Stimulated activated CD4-positive, alpha-beta T cell treated with anti-CD3 and anti-CD28 coated beads, TNF-alpha, amount 100 ng/mL, for 1 hour (primary cell): ENCODE measurements at places on chromosomes 7 and 10.

GRCh38 chr7:22350466-22351328, 6.3 kb downstream of the RAPGEF5 start:
- DNase-seq, result no peak

DNA sequence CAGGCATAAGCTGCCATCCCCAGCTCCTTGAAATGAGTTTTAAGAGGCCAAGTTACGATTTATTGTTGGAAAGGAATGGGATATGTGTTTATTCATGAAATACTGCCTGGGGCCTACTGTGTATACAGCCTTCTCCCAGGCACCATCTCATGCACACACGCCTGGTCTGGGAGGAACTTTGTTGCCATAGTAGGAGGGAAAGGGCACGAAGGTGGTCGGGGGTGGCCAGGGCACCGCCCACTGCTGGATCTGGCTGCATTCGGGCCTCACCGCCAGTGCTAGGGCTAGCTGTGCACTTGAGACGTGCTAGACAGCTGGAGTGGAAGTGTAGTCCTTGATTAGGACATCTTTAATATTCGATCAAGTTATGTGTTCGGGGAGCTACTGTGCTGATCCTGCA, 84.0 kb downstream of the UBE3C start:
- no peak for DNase-seq

DNA sequence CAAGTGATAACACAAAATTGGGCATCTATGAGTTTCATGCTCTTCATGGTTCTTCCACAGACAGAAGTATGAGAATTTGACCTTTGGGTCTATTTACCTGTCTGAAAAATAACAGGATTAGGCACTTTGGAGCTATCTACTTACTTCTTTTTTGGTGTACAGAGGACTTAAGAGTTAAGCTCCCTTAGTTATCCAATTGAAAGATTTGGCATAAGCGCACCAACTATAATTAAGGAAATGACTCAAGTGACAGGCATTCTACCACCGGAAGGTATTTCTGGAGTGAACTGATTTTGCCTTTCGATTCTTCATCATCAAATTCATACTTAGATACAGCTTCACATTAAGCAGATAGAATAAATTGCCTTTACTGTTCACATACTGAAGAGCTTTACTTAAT, 43.9 kb downstream of the IFIT5 start:
- no peak for DNase-seq

- no peak for DNase-seq
Measured at GRCh38 chr7:55939514-55940123, 12.1 kb upstream of the MRPS17 start.

GRCh38 chr10:131744346-131744745, 156.5 kb upstream of the PPP2R2D start:
- no peak for DNase-seq

GRCh38 chr7:137626469-137627067, 220.2 kb downstream of the DGKI start:
- no peak for DNase-seq

GRCh38 chr10:132572545-132572937, 35.0 kb downstream of the INPP5A start:
- no peak for DNase-seq

DNA sequence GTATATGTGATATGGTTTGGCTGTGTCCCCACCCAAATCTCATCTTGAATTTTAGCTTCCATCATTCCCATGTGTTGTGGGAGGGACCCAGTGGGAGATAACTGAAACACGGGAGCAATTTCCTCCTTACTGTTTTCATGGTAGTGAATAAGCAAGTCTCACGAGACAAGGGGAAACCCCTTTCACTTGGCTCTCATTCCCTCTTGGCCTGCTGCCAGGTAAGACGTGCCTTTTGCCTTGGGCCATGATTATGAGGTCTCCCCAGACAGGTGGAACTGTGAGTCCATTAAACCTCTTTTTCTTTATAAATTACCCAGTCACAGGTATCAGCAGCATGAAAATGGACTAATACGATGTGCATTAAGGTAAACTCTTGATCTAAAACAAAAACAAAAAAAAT, 357.1 kb upstream of the AOAH start:
- no peak for DNase-seq

GRCh38 chr10:91345716-91346115, 64.4 kb upstream of the HECTD2 start:
- no peak for DNase-seq

DNA sequence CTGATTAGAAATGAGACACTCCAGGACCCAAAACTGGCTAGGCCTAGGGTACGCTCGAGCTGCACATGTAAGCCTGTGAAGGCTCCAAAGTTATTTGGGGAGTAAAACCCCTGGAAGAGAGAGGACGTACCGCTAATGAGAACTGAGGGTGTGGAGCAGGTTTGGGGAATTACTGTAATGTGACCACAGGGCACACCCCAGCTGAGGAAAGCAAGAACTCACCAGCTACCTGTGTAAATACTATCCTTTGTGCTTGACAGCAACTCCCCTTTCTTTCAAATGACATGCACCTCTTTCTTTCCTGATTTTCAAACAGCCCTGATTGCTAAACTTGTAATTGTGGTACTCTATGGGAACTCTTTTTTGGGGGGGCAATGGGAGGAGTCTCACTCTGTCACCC, 147.2 kb downstream of the JAZF1 start:
- no peak for DNase-seq

- DNase-seq, result no peak
Measured at GRCh38 chr10:30396293-30396692, 37.7 kb upstream of the MAP3K8 start.

DNA sequence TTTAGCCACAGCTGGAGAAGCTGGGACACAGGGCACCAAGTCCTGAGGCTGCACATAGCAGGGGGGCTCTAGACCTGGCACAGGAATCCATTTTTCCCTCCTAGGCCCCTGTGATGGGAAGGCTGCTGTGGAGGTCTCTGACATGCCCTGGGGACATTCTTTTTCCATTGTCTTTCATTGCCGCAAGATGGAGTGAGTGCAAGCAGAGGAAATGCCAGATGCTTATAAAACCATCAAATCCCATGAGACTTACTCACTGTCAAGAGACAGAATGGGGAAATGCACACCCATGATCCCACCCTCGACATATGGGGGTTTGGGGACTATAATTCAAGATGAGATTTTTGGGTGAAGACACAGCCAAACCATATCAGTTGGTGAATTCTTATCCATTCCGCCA, 94.7 kb upstream of the FERD3L start:
- no peak for DNase-seq

DNA sequence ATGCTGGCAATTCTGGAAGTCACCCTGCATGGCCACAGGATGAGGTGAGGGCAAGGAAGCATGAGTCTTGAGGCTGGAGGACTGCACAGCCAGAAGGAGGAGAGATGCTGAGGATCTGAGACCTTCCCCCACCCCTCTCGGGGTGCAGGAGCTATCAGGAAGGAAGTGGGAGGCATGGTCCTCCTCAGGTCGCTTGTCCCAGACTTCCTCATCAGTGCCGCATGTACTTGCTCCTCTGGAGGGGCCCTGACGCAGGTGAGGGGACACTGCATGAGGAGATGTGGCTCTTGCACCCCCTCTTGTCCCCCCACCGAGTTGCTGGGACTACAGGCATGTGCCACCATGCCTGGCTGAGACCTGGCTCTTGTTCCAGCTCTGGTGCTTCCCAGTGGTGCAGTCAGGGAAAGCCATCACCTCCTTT, 5.7 kb upstream of the ZMIZ1 start:
- no peak for DNase-seq
